Spinal cord (tissue), 10 donors: ENCODE measurements at places on chromosomes 2 and 18.

- DNase-seq: no peak
Measured at GRCh38 chr2:21451403-21451802, 327.6 kb downstream of the TDRD15 start.

DNA sequence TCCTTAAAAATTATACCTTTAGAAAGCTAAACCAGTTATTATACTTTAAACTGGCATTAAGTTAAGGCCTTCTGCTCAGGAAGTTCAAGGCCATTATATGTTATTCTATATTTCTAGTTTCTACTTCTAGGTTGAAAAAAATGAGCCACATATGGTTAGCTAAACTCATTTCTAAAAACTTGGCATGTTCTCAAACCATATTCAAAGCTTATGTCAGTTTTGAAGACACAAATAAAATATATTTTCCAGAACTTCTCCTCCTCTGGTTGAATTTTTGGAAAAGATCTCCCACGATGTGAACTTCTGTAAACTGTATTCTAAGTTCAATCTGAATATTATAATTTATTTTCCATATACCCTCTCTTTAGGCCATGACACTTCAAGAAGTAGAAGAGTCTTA lies 103.5 kb downstream of the NYAP2 start:
- DNase-seq: no peak

GRCh38 chr2:319059-319600 lies 31.2 kb upstream of the ALKAL2 start:
- DNase-seq: no peak

- no peak for DNase-seq
Measured at GRCh38 chr2:66153941-66154340, 281.0 kb upstream of the MEIS1 start.

GRCh38 chr18:69444221-69444620 lies 43.5 kb downstream of the DOK6 start:
- no peak for DNase-seq
